ENCODE measurements at places on chromosomes 5 and 9. TPM values are rescaled to one million over a fixed set of nuclear protein-coding genes. Genes with fewer than 3 reads are reported as not detected.

GRCh38 chr9:25427290-25427689, 251.0 kb downstream of the TUSC1 start:
- no peak overlapping the region for H3K27ac ChIP-seq
- H3K36me3 ChIP-seq: no peaks in the 10 kb centered on the region
- H3K4me3 ChIP-seq: no peak overlapping the region

TRIM41 gene
- 17.9 TPM for total RNA-seq

DNA sequence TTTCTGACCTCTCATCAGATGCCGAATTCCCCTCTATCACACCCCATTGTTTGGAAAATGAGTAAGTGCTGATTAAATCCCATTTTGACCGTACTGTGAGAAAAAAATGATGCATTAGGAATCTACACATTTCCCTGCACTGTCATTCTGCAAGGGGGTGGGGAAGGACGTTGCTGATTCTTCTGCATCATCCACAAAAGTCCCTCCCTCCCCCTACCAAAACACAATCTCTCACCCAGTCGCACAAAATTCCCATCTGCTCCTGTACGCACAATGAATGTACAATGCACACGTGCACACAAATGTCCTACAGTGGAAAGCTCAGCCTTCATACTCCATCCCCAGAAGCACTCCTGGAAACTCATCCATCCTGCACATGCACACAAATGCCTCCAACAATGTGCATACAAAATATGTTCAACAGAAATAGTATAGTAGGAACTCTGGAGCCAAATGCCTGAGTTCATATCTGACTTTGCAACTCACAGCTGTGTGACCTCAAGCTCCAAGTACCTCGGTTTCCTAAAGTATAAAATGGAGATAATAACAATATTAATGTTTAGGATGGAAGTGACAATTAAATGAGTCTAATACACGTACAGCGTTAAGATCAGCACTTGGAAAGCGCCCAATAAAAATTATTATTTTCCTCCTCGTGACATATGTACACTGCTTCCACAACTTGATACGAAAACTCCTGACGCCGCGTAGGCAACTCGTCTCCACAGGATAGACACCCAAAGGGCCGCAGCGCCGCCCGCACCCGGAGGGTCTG, 809 bp downstream of the TNIP1 start:
- H3K27me3 ChIP-seq: no peaks in the 10 kb centered on the region
- no peak for DNase-seq
- H3K4me3 ChIP-seq: peak overlapping the region; percentile 74
- H3K27ac ChIP-seq: peak overlapping the region; percentile 99

- H3K36me3 ChIP-seq: no peaks in the 10 kb centered on the region
- no peak for DNase-seq
- H3K27me3 ChIP-seq: peaks cover 58% of the 10 kb centered on the region
- no peak overlapping the region for H3K4me3 ChIP-seq
- no peak overlapping the region for H3K27ac ChIP-seq
Observed at GRCh38 chr9:14352503-14352902, 38.6 kb upstream of the NFIB start.

GRCh38 chr9:129610473-129611306, 10.2 kb downstream of the C9orf50 start:
- H3K27ac ChIP-seq: peak overlapping the region; percentile 86
- H3K36me3 ChIP-seq: no peaks in the 10 kb centered on the region
- peak overlapping the region; percentile 75 for H3K4me3 ChIP-seq
- peak; percentile 82 for DNase-seq

C1QTNF3 gene
- total RNA-seq: 7.8 TPM

- H3K27me3 ChIP-seq: no peaks in the 10 kb centered on the region
- no peak for DNase-seq
- H3K4me3 ChIP-seq: no peak overlapping the region
- no peak overlapping the region for H3K27ac ChIP-seq
- no peaks in the 10 kb centered on the region for H3K36me3 ChIP-seq
Observed at GRCh38 chr9:96663506-96664120, 8.5 kb upstream of the PRXL2C start.
